ENCODE measurements at places on chromosomes 1 and 21.

GRCh38 chr21:34979383-34979782 lies 69.7 kb downstream of the RUNX1 start:
- no peak for DNase-seq

- peak; percentile 24 for DNase-seq
These were observed 88.6 kb downstream of the NUF2 start for GRCh38 chr1:163410073-163410999.

GRCh38 chr1:38489844-38490270 lies 369.7 kb downstream of the RRAGC start:
- DNase-seq: peak; percentile 81

DNA sequence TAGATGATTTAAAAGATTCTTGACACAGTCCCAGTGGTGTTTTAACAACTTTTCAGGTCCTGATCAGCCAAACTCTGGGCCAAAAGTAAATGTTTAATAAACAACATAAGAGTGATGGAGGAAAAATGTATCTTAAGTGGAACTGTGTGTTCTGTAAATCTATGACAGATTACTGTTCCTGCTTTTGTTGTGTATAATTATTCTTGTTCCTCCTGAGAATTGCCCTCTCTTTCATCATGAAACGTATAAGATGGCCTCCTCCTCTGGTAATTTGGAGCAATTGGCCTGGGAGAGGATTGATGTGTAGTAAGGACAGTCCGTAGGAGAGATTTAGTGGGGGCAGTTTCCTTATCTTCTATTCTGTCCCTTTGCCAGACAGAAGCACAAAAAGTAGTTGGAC lies 34.5 kb downstream of the GALNT2 start:
- DNase-seq: no peak

GRCh38 chr1:185215911-185216310 lies 58.9 kb downstream of the SWT1 start:
- DNase-seq: no peak
